Breast epithelium (tissue), 4 donors: ENCODE measurements at places on chromosomes 5 and 9. TPM values are rescaled to one million over a fixed set of nuclear protein-coding genes. Genes with fewer than 3 reads are reported as not detected.

GRCh38 chr5:64811050-64811640 lies 42.4 kb downstream of the CWC27 start:
- no peak for DNase-seq

DNA sequence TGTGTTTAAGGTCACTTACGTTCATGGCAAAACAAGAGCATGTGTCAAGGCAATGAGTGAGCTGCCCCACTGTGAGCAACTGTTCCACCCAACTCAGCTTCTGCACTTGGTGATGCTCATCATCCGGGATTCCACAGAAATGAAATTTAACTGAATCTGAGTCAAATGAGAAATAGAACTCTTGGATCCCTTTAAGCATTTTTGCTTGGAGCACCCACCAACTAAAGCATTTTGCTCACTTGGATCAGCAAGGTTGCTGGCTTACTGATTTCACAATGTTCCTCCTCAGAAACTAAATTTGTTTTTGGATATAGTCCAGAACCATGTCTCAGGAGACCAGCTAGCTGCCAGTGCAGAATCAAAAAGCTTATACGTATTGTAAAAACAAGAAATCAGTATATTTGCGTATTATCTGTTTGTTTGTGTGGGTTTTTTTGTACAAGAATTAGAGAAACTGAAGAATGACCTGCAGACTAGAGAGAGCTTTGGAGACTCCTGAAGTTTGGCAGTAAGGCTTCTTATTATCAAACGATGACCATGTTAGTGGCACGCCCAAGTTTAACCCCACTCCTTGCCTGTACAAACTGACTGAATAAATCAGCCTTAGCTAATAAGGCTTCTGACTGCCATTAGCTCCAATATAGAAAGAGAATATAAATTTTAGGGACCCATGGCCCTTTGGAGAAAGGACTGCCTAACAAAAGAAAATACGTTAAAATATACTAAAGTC lies 153.8 kb upstream of the FST start:
- no peak for DNase-seq

IFNA17 gene
- not detected for total RNA-seq

MBLAC2 gene
- 10.0 TPM for total RNA-seq

PCYOX1L gene
- total RNA-seq = 6.6 TPM

ANKRD55 gene
- 0.33 TPM for total RNA-seq

GABRA1 gene
- total RNA-seq = not detected

GFPT2 gene
- 60.0 TPM for total RNA-seq
